ENCODE measurements at places on chromosomes 1 and 21.

- DNase-seq = no peak
Observed at GRCh38 chr1:78388275-78388674, 102.5 kb upstream of the PTGFR start.

GRCh38 chr1:155254714-155255242 is 505 bp downstream of the ENTREP3 start:
- DNase-seq = no peak

DNA sequence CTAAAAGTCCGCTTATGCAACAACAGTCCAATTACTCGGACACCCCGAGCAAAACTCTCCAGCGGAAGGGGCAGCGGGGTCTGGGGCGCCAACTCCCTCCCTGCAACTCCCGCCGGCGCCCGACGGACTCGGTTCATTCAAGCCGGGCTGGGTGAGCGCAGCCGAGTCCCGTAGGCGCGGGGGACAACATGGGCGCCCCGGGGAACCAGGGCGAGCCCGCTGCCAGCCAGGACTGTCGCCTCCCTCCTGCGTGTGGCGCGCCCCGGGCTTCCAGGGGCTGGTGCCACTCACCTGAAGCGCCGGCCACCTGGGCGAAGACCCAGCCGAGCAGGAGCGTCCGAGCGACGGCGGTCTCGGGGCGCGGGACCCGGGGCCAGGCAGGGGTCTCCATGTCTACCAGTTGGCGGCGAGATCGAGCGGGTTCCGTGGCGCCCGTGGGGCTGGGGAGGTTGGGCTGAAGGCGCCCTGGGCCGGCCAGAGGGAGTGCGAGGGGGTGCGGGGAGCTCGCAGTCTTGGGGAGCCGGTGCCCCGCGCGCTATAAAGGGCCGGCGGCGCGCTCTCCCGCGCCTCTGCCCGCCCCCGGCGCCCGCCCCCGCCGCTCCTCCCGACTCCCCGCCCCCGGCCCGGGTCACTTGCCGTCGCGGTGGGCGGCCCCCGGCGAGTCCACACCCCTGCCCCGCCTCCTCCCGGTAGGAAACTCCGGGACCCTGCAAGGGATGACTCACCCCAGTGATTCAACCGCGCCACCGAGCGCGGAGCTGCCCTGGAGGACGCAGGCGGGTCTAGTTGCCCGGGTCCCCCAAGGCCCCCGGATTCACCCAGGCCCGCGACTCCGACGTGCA is at the start of gene F3:
Gene F3, minus strand, starts transcription at position 514 of the 842 bp plus-strand sequence. Its CDS starts 123 bp downstream, at position 391.
- DNase-seq = peak; percentile 1

- DNase-seq = no peak
Observed at GRCh38 chr1:206496131-206496793, 11.1 kb upstream of the RASSF5 start.

Data from central memory CD4-positive, alpha-beta T cell (primary cell).